Activated naive CD4-positive, alpha-beta T cell treated with Interleukin-2 at 50 U/mL for 16 hours (primary cell): ENCODE measurements at places on chromosomes 1 and 21.

- peak; percentile 70 for DNase-seq
Observed at GRCh38 chr21:32411350-32412161, 950 bp upstream of the EVA1C start.

DNA sequence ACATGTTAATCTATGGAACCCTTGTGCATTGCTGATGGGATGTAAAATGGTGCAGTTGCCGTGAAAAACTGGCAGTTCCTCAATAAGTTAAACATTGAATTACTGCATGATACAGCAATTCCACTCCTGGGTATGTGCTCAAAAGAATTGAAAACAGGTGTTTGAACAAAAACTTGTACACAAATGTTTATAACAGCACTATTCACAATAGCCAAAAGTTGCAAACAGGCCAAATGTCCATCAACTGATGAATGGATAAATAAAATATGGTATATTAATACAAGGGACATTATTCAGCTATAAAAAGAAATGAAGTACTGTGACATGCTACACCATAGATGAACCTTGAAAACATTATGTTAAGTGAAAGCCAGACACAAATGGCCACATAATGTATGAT lies 17.7 kb upstream of the SRSF10 start:
- no peak for DNase-seq

DNA sequence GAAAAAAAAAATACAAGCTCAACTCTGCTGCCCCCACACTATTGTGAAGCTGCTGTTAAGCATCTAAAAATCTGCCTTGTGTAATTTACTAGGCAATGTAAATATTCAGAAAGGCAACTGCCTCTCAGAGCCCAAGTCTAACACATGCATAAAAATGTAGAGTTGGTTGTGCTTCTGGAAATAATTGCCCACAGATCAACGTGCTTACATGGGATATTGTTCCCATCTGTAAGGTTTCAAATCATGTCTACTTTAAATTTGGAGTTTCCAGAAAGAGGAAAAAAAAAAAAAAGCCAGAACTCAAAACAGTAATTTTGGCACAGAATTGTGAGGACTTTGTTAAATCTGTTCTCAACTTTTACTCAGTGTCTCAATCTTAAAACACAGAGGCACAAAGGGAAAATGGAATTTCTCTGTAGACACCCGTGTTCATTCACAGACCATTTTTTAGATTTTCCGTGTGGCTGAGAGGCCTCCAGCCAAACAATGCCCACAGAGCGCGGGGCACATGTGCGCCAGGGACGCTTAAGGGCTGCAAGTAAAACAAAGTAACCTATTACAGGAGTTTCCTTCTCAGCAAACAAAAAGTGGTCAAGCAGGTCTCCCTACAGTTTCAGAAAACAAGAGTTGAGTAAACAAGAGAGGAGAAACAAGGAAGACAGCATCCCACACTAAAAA lies 115.5 kb downstream of the RERE start:
- no peak for DNase-seq

- no peak for DNase-seq
Observed at GRCh38 chr1:31154000-31154631, 85.6 kb downstream of the NKAIN1 start.

DNA sequence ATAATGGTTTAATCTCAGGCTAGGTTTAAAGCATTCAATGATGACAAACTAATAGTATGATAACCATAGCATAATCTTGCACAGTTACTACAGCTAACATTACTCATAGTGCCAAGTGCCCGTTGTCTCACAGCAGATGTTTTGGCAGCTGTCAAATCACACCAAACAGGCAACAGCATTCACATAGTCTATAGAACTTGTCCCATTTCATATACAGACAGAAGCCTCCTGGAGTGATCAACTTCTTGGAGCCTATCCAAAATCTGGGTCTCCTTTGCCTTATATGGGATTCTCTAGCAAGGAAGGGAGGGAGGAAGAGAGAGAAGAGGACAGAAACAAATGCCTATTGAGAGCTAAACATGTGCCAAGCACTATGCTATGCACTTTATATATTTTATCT lies 250.6 kb upstream of the ZP4 start:
- DNase-seq = no peak

DNA sequence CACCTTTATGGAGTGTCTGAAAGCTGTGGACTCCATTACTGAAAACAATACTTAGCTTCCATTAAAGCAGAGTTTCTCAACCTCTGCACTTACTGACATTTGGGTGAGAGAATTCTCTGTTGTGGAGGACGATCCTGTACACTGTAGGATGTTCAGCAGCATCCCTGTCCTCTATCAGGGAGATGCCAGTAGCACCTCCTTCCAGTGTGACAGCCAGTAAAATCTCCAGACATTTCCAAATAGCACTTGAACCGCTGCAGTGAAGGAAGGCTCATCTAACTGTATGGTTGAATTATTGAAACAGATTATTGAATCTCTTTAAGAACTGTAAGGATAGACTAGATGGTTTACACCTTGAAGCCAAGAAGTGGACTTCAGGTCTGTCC lies 3.1 kb downstream of the PRDM2 start:
- no peak for DNase-seq

DNA sequence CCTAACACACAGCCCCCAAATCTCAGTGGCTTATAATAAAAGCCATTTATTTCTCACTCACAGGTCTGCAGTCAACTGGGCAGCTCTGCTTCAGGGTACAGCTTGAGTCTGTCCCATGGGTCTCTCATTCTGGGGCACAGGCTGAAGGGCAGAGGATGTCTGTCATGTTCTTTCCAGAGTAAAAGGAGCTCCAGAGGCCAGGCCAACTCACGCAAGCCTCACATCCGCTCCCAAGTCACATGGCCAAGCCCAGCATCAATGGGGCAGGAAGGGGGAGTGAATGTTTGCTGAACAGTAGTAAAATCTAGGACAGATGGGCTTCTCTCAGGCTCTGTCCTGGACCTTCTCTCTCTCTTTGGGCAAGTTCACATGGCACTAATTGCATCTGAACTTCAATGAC lies 7.1 kb upstream of the SSBP3 start:
- no peak for DNase-seq

GRCh38 chr1:227541796-227542152 lies 21.6 kb upstream of the ZNF678 start:
- no peak for DNase-seq

- no peak for DNase-seq
Observed at GRCh38 chr1:23198373-23198772, 18.9 kb downstream of the HTR1D start.

- DNase-seq = no peak
Observed at GRCh38 chr1:58773406-58773840, 10.4 kb downstream of the JUN start.

GRCh38 chr1:161054805-161055204 lies 9.0 kb upstream of the USF1 start:
- no peak for DNase-seq

DNA sequence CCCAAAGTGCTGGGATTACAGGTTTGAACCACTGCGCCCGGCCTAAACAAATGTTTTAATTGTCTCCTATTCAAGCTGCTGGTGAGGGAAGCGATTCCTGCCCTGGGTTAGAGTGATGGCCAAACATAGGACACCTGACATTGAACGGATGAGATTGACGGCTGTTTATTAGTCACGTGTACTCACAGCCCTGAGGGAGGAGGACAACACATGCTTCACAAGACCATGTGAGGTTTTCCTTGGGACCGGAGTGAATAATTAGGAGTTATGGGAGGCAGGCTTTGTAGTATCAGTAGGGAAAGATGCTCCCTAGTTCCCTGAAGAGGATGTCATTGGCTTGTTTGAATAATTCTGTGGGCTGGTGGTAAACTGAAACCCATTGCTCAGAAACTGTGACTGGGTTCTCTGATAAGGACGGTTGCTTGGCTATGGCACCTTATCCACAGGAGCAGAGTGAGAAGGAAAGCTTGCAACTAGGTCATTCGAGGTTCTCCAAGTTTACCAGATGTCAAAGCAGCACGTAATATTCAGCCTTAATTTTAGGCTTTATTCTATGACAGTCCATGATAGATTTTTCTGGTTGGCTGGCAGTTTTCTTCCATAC lies 245.8 kb downstream of the PLA2G4A start:
- DNase-seq = no peak

GRCh38 chr1:244350027-244350426 lies 101.7 kb downstream of the ADSS2 start:
- DNase-seq = no peak
